ENCODE measurements at places on chromosomes 3 and 15.

GRCh38 chr3:189908646-189909045, 212.1 kb downstream of the P3H2 start:
- no peak for DNase-seq

- DNase-seq, result no peak
These were observed 10.0 kb downstream of the RAD18 start for GRCh38 chr3:8953313-8953712.

- no peak for DNase-seq
These were observed 271.1 kb upstream of the GPR149 start for GRCh38 chr3:154701055-154701454.

DNA sequence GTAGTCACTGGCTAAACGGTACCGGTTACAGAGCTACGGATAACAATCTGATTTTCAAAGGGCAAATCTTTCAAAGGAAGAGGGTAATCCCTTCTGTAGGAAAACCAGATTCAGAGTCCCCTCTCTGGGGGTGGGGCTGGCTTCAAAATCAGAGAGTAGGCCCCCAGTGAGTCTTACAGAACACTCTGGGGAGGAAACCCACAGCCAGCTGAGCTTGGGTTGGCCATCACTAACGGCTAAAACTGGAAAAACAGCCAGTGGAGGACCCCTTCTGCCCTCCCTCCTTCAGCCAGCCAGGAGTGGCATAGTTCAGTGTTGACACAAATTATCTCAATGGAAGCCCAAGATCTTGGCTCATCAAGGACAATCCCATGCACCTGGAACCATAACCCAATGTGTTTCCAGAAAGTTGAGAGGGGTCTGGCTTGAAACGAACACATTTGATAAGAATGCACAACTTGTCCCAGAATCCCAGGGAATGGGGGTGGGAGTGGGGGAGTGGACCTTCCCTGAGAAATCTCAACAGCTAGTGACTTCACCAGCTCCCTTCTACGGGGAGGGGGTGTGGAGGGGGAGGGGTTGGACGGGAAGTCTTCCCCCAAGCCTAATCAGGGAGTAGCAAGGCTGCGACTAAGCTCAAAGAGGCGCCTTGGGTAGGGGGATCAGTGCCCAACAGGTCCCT, 1.0 kb downstream of the RASL12 start:
- no peak for DNase-seq

DNA sequence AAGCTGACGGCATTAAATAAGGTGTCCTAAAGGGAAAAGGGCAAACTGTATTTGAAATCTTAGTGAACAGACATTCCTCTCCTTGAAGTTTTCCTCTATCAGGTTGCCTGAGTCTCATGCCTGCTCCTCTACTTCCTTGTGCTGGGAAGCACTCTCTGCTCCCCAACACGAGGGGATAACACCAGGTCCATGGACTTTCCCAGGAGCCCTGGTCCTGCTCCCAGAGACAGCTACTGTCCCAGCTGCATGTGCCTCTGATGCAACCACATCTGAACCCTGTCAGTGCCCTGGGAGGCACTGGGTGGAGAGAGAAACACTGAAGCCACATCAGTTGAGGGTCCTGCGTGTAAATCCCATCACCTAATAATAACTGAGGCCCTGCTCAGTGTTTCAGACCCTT, 7.4 kb downstream of the TLR9 start:
- DNase-seq, result no peak

DNA sequence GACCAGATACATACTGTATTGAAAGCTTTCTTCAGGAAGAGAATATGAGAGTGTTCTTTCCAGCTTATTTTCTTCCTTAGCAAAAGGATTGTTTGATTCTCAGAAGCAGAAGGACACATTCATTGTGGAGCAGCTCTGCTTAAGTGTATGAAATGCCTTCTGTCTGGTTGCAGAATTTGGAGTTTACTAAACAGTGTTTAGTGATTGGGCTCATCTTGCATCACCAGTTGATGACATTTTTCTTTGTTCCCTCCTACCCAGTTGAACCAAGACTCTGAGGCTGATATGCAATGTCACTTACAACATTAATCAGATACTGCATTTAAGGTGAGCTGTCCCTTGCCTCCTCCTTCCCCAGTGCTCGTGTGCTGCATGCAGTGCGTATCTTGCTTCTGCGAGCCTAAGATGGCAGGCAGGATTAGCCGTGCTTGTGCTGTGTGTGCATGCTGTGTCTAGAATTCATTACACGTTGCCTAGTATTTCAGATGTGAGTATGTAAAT, 18.4 kb downstream of the ZBTB38 start:
- no peak for DNase-seq

GRCh38 chr3:196524527-196524926, 9.4 kb upstream of the SMCO1 start:
- no peak for DNase-seq

GRCh38 chr3:11835028-11835639, 11.6 kb downstream of the TAMM41 start:
- DNase-seq, result peak; percentile 51

DNA sequence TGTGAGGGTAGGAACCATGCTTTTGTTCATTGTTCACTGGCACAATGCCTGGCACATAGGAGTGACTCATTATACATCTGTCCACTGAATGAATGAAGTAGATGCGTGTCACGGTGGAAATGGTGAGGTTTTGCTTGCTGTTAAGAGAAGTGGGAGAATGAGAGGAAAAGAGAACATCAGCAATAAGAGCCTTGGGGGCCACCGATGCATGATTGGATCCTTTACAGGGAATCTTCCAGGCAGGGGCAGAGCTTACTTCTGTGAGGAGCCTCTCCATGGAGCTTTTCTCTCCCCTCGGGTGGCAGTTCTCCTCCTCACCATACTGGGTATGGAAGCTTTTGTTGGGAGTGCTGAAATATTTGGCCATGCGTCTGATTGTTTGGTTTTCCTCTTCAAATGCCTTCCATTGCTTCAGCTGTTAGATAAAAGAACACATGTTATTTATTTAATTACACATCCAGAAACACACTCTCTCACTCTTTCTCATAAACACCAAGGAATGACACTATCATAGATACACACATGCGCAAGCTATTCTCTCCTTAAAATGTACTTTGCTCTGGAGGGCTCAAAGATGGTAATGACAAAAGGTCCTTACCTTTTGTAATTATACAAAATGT, 78.9 kb upstream of the GSK3B start:
- no peak for DNase-seq

- no peak for DNase-seq
These were observed 173.5 kb downstream of the TNIK start for GRCh38 chr3:171286580-171287249.

GRCh38 chr3:11287404-11287803, 15.2 kb downstream of the ATG7 start:
- DNase-seq, result no peak

GRCh38 chr3:50233176-50233575, 2.8 kb upstream of the GNAI2 start:
- DNase-seq, result no peak

DNA sequence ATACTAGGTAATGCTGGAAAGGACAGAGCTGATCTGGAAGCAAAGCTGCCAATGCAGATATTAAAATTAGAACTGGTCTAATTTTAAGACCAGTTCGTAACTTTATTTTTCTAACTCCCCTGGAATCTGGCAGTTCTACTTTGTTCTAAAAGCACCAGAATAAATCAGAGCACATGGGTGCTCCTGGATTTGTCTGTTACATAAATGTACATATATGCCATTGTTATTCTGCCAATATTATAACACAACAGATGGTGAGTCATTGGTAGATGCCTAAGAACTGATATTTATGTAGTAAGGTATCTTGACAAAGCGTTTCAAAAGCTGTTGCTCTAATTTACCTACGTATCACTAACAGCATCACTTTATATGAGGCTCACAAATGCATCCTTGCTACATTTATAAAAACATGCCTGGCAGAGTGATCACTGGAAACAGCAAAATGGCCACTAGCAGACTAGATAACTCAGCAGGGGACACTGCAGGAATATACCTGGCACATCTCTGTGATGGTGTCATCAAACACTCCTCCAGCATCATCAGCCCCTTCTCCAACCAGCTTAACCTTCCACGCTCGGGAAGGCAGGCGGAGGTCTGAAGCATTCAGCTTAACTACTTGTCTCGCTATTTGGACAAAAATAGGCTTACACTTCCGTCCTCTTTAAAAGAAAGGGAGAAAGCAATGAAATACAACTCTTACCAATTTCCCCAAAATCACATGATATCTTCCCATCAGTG, 26.2 kb downstream of the FBXL22 start:
- no peak for DNase-seq

- DNase-seq, result no peak
These were observed 258.1 kb upstream of the ROPN1 start for GRCh38 chr3:124250053-124250452.

- DNase-seq, result no peak
These were observed 50.8 kb downstream of the LYSMD4 start for GRCh38 chr15:99682455-99682854.

GRCh38 chr3:50815844-50816243, 141.1 kb downstream of the DOCK3 start:
- DNase-seq, result no peak

DNA sequence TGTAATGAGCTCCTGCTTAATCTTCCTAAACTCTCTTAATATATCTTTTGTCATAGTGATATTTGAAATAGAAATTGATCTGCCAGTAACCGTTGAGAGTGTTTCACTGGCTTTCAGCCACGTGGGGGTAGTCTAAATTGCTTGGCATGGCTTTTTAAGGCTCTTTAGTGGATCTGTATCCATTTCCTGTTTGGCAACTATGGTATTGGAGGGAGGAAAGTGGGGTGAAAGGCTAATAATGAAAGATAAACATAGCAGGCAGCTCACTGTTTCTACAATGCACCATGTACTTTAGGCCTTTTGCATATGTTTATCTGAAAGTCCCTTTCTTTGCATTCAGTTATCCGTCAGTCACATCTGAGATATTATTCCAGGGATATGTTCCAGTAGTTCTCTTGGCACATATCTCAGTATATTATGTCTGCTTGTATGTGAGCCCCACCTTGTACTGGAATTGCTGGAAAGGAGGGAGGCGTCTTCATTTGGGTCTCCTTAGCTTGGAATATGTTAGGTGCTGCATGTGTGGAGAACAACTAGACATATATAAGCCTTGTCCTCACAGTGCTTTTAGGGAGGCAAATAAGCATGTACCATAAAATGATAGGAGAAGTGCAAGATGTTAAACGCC, 10.8 kb downstream of the TOPAZ1 start:
- no peak for DNase-seq

DNA sequence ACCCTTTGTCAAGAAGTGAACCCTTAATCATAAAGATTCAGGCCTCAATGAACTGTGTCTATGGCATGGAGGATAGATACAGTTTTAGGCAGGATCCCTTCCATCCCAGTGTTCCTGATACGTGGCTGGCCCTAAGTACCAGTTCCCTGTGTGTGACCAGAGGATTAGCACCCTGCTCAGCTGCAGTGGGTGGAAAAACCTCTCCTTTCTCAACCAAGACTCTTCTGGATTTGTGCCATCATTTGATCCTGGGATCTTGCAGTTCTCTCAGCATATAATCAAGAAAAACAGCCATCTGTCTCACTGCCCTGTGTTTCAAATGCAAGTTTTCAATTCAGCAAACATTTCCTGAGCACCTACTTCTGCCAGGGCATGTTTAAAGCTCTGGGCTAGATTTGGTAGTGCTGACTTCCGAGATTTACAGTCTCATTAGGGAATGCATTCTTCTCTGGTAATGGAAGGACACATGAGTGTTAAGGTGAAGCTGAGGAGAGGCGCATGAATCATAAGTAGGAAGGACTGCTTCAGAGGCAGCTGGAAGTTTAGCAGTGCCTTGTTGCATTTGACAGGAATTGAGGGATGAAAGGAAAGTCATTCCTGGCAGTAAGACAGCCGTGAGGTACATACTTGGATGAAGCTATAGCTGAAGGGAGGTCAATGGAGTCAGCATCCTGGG, 388.3 kb downstream of the MFSD1 start:
- DNase-seq, result peak; percentile 45

GRCh38 chr15:49627407-49627877, 6.6 kb downstream of the DTWD1 start:
- peak; percentile 10 for DNase-seq

DNA sequence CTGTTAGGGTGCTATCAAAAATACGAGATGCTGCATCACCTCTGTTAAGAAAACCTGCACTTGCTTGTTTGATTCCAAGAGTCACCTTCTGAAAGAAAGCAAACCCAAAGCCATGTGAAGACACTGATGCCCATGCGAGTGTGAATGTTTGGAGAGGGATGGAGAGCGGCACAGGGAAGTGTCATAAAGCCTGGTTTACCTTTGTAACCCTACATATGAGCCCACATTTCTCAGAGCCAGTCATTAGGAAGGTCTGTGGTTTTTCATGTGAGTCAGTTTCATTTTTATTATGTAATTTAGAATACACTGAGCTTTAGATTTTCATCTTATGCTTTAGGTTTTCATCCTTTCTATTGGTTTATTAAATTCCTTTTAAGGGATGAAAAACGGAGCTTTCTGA, 896.8 kb downstream of the ROBO1 start:
- DNase-seq, result no peak

DNA sequence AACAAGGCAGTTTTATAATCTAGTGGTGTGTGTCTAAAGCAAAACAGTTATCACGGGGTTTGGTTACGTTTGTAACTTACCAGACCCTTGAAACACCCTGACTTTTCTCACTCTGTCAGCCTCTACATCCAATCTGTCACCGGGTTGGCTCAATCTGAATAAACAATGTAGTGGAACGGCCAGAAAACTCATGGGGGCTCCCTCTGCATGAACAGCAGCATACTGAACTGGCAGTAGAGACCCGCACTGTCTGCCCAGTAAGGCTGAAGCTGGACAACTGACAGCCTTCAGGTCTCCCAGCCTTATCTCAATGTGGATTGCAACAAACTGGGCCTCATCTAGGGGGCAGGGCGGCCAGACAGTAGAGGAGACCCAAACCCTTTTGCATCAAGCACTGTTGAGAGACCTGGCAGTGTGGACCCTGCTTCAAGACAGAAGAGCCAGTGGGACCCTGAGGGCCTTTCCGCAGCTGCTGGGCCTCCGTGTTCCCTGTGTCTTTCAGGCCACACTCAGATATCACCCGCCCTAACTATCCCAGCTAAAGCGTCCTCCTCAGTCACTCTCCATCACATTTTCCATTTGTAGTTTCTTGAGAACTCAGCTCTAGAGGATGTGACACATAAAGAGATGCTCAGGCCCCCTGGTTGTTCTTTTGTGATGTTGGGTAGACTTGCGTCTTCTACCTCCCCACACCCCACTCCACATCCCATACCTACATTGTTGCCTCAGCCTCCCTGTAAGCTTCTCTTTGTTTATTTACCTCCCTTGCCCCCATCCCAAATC, 181.2 kb upstream of the NR2E3 start:
- no peak for DNase-seq

DNA sequence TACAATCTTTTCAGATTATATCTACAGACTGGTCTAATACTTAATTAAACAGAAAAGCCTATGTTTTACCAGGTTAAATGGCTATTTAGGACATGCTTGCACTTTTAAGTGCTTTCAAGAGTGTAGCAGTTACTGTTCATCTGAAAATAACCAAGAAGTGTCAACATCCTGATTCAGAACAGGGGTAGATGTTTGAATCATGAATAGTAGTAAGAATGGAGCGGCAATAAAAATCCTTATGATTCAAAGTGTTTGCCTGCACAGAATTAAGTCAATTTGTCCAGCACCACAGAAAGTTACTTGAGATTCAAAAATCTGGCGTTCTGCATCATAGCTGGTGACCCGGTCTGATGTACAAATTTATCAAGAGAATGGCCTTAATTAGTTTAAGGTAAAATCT, 48.3 kb downstream of the GREM1 start:
- no peak for DNase-seq

Measured in HTR-8/SVneo (cell line).